Suppressor macrophage (primary cell): ENCODE measurements at places on chromosomes 1 and 21.

GRCh38 chr1:204684206-204684570 is 1.4 kb downstream of the LRRN2 start:
- no peak for DNase-seq

- DNase-seq: no peak
Observed at GRCh38 chr1:220992705-220993052, 113.4 kb downstream of the HLX start.

GRCh38 chr21:35775778-35776544 is 284.4 kb downstream of the SETD4 start:
- no peak for DNase-seq

GRCh38 chr1:52668711-52669110 is 29.4 kb downstream of the COA7 start:
- no peak for DNase-seq

- no peak for DNase-seq
Observed at GRCh38 chr1:201084295-201084694, 27.9 kb downstream of the CACNA1S start.
